Sigmoid colon (tissue), 7 donors: ENCODE measurements at places on chromosomes 4 and X. TPM values are rescaled to one million over a fixed set of nuclear protein-coding genes. Genes with fewer than 3 reads are reported as not detected.
A peak's percentile ranks its signal among the peaks of the same experiment; 100 is the strongest.

ZFX gene
- total RNA-seq = 56.7 TPM

- no peak overlapping the region for H3K27ac ChIP-seq
- no peaks in the 10 kb centered on the region for H3K36me3 ChIP-seq
- H3K27me3 ChIP-seq = no peaks in the 10 kb centered on the region
- DNase-seq = no peak
- no peak overlapping the region for H3K4me3 ChIP-seq
- no peaks in the 10 kb centered on the region for H3K4me1 ChIP-seq
Measured at GRCh38 chr4:118076958-118077766, 42.9 kb downstream of the NDST3 start.

- H3K4me3 ChIP-seq = no peak overlapping the region
- H3K4me1 ChIP-seq = no peaks in the 10 kb centered on the region
- no peak for DNase-seq
- no peak overlapping the region for H3K27ac ChIP-seq
- no peaks in the 10 kb centered on the region for H3K27me3 ChIP-seq
Measured at GRCh38 chrX:106201502-106202178, 33.5 kb downstream of the PWWP3B start.

GRCh38 chrX:11363069-11363594 lies 69.9 kb downstream of the AMELX start:
- no peaks in the 10 kb centered on the region for H3K36me3 ChIP-seq
- no peaks in the 10 kb centered on the region for H3K27me3 ChIP-seq
- no peak overlapping the region for H3K4me3 ChIP-seq
- H3K27ac ChIP-seq = no peak overlapping the region
- H3K4me1 ChIP-seq = no peaks in the 10 kb centered on the region

- no peaks in the 10 kb centered on the region for H3K36me3 ChIP-seq
- H3K4me1 ChIP-seq = no peaks in the 10 kb centered on the region
- H3K27ac ChIP-seq = no peak overlapping the region
- H3K27me3 ChIP-seq = no peaks in the 10 kb centered on the region
- DNase-seq = no peak
Measured at GRCh38 chr4:12389604-12390003, 960.9 kb upstream of the HS3ST1 start.

GRCh38 chr4:148487181-148487580 lies 45.0 kb upstream of the NR3C2 start:
- H3K36me3 ChIP-seq = no peaks in the 10 kb centered on the region
- no peak for DNase-seq
- no peak overlapping the region for H3K27ac ChIP-seq
- no peaks in the 10 kb centered on the region for H3K27me3 ChIP-seq
- no peak overlapping the region for H3K4me3 ChIP-seq
- H3K4me1 ChIP-seq = no peaks in the 10 kb centered on the region

GRCh38 chrX:12891171-12891570 lies 15.2 kb upstream of the TLR8 start:
- no peak for DNase-seq
- H3K27ac ChIP-seq = no peak overlapping the region
- no peaks in the 10 kb centered on the region for H3K27me3 ChIP-seq
- H3K4me3 ChIP-seq = no peak overlapping the region

DNA sequence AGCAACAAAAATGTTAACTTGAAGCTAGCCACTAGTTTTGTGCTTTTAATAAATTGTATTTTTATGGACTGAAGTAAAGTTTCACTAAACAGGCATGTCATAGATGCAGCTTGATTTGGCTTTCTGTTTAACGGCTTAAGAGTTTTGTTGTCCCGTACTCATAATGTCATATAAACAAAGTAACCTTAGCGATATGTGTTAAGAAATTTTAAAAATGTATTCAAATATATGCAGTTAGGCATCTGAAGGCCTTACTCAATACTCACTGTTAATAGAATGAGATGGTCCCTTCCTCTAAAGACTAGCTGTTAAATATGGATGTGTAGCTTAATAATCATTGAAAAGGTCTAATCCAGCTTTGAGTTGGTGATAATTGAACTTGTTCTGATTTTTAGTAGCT lies 1.0 kb upstream of the SCLT1 start:
- no peaks in the 10 kb centered on the region for H3K27me3 ChIP-seq
- H3K27ac ChIP-seq = peak overlapping the region; percentile 96
- H3K4me1 ChIP-seq = no peaks in the 10 kb centered on the region
- DNase-seq = no peak

GRCh38 chrX:15719324-15719968 lies 18.6 kb upstream of the CA5B start:
- no peak overlapping the region for H3K27ac ChIP-seq
- H3K4me3 ChIP-seq = no peak overlapping the region
- H3K27me3 ChIP-seq = no peaks in the 10 kb centered on the region
- no peaks in the 10 kb centered on the region for H3K4me1 ChIP-seq
- no peaks in the 10 kb centered on the region for H3K36me3 ChIP-seq

GRCh38 chr4:80295336-80295735 lies 28.9 kb downstream of the FGF5 start:
- H3K27ac ChIP-seq = no peak overlapping the region
- H3K4me1 ChIP-seq = peaks cover 6% of the 10 kb centered on the region
- DNase-seq = no peak
- no peaks in the 10 kb centered on the region for H3K27me3 ChIP-seq
- H3K4me3 ChIP-seq = no peak overlapping the region
- no peaks in the 10 kb centered on the region for H3K36me3 ChIP-seq

- no peak for DNase-seq
- no peaks in the 10 kb centered on the region for H3K36me3 ChIP-seq
- no peaks in the 10 kb centered on the region for H3K27me3 ChIP-seq
Measured at GRCh38 chr4:25002681-25003080, 28.1 kb downstream of the LGI2 start.

DNA sequence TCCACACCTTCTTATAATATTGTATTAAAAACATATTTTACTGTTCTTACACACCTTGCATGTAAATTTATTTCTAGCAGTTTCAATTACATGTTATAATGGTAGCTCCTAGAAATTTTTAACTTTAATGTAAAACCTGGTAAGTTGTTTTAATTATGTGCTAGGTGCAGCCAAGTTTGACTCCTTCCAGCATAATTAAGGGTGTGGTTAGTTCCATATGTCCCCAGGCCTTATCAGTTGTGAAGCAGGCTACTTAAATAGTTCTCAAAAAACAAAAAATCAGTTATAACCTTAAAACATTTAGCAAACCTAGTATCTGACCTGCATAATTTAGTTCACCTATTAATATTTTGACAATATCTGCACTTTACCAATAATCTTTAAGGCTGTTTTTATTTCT lies 26.9 kb upstream of the PASD1 start:
- no peaks in the 10 kb centered on the region for H3K36me3 ChIP-seq
- no peak for DNase-seq
- H3K4me1 ChIP-seq = no peaks in the 10 kb centered on the region
- no peak overlapping the region for H3K4me3 ChIP-seq

- no peak overlapping the region for H3K4me3 ChIP-seq
- no peaks in the 10 kb centered on the region for H3K4me1 ChIP-seq
- H3K27ac ChIP-seq = peak overlapping the region; percentile 34
- no peaks in the 10 kb centered on the region for H3K27me3 ChIP-seq
Measured at GRCh38 chrX:22689290-22689689, 310.5 kb upstream of the DDX53 start.

GRCh38 chrX:86507331-86507730 lies 359.1 kb downstream of the DACH2 start:
- no peak for DNase-seq
- H3K4me1 ChIP-seq = no peaks in the 10 kb centered on the region
- H3K36me3 ChIP-seq = no peaks in the 10 kb centered on the region
- H3K4me3 ChIP-seq = no peak overlapping the region
- H3K27me3 ChIP-seq = no peaks in the 10 kb centered on the region

DNA sequence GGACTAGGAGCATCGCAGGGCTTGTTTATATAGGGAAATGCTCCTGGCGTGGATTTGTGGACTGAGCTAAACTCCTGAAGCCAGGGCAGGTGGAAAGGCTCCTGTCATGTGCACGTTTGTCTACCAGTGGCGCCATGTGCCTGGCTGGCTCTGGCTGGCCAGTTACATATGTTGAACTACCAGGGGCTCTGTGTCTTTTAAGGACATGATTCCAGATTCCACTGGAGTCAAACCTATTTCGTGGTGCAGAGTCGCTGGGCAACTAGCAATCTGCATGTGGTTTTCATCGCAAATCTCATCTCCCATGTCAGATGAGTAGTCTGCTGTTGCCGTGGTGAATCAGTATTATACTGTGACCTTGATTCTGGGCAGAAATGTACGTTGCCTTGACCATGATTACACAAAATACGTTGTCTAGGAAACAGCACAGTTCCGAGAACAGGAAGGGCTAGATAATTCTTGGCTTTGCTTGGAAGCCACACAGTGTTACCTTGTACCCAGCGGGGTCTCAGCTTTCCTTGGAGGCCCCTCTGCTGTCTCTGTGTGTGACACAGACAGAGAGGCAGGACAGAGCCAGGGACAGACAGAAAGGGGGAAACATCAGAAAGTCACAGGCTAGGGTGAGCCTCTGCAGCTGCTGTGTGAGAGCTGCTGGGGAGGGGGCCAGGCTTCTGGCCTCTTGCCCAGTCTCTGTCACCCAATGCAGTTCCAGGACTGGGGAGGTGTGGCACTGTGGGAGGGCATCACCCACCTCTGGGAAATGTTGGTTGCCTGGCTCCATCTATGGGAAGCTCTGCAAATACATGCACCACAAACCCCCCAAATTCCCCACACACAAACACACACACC lies 19.2 kb downstream of the PNMA6E start:
- no peak for DNase-seq
- no peaks in the 10 kb centered on the region for H3K27me3 ChIP-seq
- no peaks in the 10 kb centered on the region for H3K4me1 ChIP-seq
- H3K36me3 ChIP-seq = no peaks in the 10 kb centered on the region
- H3K4me3 ChIP-seq = no peak overlapping the region

GRCh38 chr4:184955636-184956035 lies 62.7 kb upstream of the HELT start:
- no peaks in the 10 kb centered on the region for H3K4me1 ChIP-seq
- no peaks in the 10 kb centered on the region for H3K36me3 ChIP-seq
- no peak for DNase-seq

DNA sequence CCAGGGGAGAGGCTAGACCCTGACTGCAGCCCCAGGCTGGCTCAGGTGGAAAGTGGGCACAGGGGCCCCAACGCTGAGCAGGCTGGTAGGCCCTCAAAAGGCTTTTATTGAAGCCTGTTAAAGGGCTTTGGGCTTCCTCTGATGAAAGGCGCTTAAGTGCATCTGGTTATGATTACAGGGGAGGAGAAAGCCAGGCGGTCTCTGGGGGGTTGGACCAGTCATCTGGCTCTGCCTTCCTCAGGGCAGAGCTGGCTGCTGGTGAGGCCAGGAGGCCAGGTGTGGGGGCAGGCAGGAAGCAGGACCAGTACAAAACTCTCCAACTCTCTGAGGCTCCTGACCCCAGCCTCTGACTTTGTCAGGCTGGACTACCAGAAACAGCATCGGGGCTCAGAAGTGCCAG lies 68.8 kb upstream of the BCOR start:
- H3K4me1 ChIP-seq = peaks cover 41% of the 10 kb centered on the region
- H3K4me3 ChIP-seq = peak overlapping the region; percentile 46
- no peaks in the 10 kb centered on the region for H3K27me3 ChIP-seq
- H3K27ac ChIP-seq = peak overlapping the region; percentile 91
- H3K36me3 ChIP-seq = no peaks in the 10 kb centered on the region

DNA sequence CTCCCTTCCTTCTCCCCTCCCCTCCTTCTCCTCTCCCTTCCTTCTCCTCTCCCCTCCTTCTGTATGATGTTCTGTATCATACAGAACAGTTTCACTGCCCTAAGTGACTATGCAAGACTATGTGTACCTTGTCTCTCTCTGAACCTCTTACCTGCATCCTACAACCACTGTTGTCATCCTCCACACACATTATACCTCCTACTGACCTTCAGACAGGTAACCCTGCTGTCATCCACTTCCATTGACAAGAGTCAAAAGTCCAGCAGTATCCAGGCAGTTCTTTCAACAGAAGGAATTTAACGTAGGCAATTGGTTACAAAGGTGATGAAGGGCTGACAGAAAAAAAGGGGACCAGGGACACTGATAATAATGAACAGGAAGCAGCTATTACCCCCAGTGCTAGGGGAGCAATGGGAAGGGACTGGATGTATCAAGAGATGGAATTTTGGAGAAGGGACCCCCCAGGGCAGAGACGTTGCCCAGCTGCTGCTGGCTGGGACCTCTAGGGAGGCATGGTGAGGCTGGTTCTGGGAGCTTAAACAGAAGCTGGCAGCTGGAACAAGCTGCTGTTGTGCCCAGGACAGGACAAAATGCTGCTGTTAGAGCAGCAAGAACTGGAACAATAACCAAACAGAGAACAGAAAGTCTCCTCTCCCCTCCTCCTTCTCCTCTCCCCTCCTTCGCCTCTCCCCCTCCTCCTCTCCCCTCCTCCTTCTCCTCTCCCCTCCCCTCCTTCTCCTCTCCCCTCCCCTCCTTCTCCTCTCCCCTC lies 84.7 kb downstream of the DCTD start:
- H3K4me3 ChIP-seq = no peak overlapping the region
- H3K36me3 ChIP-seq = no peaks in the 10 kb centered on the region
- no peak for DNase-seq
- no peaks in the 10 kb centered on the region for H3K4me1 ChIP-seq

DNA sequence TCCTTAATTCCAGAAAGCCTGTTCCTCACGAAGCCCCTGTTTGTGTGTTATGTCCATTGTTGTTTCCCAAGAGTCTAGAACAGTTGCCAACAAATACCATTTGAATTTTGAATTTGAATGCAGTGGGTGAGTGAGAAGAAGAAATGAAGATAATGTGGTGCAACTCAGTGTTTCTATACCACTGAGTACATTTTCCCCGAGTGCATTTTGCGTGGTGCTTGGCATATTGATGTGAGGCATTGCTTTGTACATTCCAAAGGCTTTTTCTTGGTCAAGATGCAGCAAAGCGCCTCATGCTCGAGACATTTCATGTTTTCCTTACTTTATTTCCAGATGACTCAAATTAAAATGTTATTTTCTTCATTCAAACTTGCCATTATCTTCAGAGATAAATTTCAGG lies 253.1 kb upstream of the RPS6KA3 start:
- no peak for DNase-seq
- no peaks in the 10 kb centered on the region for H3K27me3 ChIP-seq
- no peak overlapping the region for H3K4me3 ChIP-seq
- H3K36me3 ChIP-seq = no peaks in the 10 kb centered on the region
- H3K27ac ChIP-seq = no peak overlapping the region
